H4 (cell line): ENCODE measurements at places on chromosomes 4 and X. TPM values are rescaled to one million over a fixed set of nuclear protein-coding genes. Genes with fewer than 3 reads are reported as not detected.

GRCh38 chr4:141890279-141890678, 253.9 kb downstream of the IL15 start:
- no peak for DNase-seq

DNA sequence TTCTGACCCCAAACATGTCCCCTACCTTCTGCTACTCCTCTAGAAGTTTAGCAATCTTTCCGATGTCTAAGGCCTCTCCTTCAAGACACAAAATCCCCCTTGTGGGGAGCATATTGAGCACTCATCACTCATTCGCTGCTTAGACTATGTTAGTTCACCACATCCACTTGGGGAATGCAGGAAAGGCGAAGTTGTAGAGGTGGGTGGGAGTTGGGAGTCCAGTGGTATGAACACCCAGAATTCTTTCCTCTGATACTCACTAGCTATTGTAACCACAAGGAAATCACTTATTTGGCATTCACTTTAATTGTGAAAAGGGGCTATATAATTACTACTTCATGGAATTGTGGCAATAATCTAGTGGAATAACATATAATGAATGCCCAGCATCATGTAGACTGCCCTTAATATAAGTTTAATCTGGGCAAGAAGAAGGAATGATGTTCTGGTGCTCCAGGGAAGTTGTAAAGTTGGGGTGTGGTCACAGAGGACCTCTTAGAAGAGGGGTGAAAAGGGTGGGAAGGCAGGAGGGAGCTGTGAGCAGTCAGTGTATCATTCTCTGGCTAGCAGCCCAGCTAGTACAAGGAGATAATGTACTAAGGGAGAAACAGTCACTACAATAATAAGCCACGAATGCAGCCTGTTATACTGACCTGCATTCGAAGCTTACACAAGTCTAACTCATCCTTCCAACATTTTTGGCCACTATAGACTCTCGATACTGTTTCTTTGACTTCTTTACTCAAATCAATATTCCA, 468.2 kb upstream of the DIPK2B start:
- DNase-seq = peak; percentile 32

Gene HHIP
- total RNA-seq = 0.16 and 0.23 TPM in 2 replicates

- DNase-seq = no peak
These were observed 319 bp upstream of the MAGEH1 start for GRCh38 chrX:55451626-55451989.

DNA sequence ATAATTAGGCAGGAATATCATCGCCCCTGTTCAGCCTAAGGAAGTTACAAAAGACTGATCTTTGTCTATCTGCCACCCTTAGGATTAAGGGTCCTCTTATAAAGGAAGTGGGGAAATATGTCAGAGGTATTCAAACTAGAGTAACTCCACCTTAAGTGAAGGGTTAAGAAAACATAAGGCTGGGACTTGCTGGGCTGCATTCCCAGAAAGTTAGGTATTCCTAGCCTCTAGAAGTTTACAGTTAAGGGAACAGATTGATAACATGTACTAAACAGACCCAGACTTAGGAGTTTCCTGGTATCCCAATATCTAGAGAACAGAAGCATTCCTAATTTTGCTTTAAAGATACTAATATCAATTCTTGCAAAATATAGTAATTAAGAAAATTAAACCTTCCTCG, 6.0 kb downstream of the CXCL2 start:
- DNase-seq = no peak

GRCh38 chrX:18898492-18898891, 85.4 kb downstream of the PHKA2 start:
- no peak for DNase-seq

GRCh38 chrX:96102997-96103396, 581.6 kb upstream of the DIAPH2 start:
- DNase-seq = peak; percentile 2

DNA sequence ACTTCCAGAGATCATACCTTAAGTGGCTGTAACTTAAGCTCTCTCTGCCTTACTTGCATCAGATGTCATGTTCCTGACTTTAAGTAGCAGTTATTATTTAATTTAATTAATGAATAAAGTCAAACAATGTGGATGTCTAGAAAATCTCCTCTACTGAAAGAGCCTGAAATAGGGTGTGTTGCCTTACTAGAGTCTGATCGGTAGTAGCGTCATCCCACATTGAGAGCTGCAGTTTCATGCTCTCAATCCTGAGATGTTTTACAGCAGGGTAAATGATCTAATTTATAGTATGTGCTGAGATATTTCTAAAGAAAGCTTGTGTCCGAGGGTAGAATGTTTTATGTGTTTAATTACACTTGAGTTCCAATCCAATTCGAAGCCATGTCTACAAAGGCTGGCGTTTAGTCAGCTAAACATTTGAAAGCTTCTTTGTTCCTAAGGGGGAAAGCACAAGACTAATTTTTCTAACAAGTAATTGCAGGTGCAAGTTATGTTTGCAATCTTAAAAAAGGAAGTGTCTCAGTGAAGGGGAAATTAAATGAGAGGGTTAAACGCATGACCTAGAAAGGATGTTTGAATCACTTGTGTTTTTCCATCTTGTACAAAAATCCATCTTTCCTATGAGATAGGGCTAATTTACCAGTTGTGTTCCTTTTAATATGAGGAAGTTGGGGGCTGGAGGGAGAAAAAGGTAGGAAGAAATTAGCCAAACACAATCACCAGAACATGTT, 391.0 kb upstream of the MAGEB2 start:
- no peak for DNase-seq
